ENCODE measurements at places on chromosomes 6 and 20. TPM values are rescaled to one million over a fixed set of nuclear protein-coding genes. Genes with fewer than 3 reads are reported as not detected.

DNA sequence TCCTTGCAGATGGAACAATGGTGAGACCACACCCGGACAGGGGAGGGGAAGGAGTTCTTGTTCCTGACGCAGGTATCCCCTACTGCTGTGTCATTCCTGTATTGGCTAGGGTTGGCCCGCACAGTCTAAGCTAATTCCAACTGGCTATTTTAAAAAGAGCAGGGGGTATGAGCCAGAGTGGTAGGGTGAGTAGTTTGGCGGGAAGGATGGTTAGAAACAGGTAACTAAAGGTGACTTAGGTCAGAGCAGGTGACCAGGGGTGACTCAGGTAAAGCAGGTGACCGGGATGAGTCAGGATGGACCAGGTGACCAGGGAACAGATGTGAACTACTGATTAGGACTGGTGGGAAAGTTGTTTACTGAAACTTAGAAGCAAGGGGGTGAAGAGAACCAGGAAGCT lies 58.0 kb downstream of the ZNF292 start:
- no peak for DNase-seq

DNA sequence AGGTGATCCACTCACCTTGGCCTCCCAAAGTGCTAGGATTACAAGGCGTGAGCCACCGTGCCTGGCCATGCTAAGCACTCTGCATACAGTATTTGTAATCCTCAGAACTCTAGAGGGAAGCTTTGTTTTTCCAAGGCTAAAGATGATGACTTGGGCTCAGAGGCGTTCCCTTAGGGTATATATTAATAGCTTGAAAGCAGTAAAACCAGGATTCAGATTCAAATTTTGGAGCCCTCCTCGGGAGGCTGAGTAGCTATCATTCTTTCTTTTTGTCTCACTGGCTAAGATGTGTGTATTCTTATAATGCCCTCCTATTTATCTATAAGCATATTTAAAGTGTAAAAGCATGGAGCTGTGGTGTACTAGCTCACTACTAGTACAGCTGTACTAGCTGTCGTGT lies 68.5 kb downstream of the PRPH2 start:
- no peak for DNase-seq

DNA sequence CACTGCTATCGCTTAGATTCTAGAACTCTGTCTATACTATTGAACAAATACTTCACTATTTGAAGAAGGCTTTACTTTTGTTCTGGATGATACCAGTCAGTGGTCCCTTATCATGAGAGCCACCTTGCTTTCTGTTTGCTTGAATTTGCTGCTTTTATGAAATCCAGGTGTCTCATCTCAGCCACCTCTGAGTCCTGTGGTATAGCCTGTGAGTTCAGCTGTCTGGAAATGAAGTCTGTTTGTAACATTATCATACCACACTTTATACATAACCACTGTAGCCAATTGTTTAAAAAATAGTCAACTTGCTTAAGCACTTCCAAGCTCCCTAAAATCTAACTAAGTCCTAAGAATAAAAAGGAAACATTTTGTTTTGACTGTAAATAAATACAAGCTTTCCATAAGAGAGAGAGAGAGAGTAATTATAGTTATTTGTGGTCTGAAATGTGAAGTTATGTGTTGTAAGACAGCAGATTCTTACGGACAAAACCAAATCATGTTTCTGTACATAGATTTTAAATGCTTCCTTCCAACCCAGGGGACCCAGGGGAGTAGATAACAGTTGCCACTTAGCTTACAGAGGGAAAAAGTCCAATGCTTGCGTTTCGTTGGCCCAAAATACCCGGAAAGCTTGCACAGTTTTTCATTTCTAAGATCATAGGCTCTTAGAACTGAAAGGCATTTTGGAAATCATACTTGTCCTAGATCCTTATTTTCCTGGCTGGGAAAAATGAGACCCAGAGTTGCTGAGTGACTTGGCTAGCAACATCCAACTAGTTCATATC lies 1107.8 kb upstream of the FLRT3 start:
- DNase-seq, result peak; percentile 80

- no peak for DNase-seq
Measured at GRCh38 chr20:17797161-17797560, 97.4 kb downstream of the BANF2 start.

GRCh38 chr6:26158076-26158580 lies 70.9 kb downstream of the HFE start:
- DNase-seq, result no peak

ATP9A gene
- total RNA-seq, result 95.1 TPM

GRCh38 chr6:1942834-1943233 lies 302.6 kb downstream of the GMDS start:
- no peak for DNase-seq

- no peak for DNase-seq
Measured at GRCh38 chr20:57655809-57656155, 35.6 kb upstream of the ZBP1 start.

RPS6KA2 gene
- total RNA-seq, result 33.2 TPM

ELOVL2 gene
- total RNA-seq, result 1.4 TPM

CCN6 gene
- total RNA-seq, result not detected

- peak; percentile 78 for DNase-seq
Measured at GRCh38 chr6:27502508-27503435, 29.9 kb upstream of the ZNF184 start.

GPX6 gene
- not detected for total RNA-seq

INSM1 gene
- total RNA-seq, result not detected

- peak; percentile 21 for DNase-seq
Measured at GRCh38 chr6:142207265-142207877, 60.3 kb downstream of the VTA1 start.

DNA sequence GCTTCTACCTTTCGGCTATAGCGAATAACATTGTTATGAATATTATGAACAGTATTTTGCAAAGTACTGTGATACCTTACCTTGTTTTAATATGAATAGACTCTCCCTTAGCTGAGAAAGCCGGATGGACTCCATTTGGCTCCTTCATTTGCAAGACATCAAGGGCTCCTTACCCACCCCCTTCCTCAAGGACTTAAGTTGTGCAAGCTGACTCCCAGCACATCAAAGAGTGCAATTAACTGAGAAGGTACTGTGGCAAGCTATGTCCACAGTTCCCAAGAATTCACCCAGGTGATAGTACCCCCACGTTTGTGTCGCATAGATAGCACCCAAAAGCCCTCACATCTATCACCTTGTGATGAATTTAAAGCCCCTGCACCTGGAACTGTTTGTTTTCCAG lies 11.2 kb downstream of the CST5 start:
- no peak for DNase-seq

DNA sequence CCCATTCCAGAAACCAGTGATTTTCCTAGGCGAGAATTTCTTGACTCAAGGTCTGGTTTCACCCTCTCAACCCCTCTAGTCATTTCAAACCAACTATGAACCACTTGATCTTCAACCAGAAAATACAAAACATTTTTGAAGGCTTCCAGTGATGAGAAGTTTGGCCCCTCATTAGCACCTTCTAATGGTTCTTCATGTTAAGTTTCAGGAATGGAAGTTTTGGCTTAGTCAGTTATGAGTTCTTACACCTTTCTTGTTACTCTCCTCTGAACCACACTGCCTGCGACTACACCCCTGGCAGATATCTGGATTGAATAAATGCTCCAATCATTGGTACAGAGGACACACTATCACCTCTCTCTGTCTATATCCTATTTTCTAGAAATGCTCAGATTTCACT lies 67.2 kb downstream of the GJA10 start:
- DNase-seq, result no peak

HELZ2 gene
- 27.1 TPM for total RNA-seq

DNA sequence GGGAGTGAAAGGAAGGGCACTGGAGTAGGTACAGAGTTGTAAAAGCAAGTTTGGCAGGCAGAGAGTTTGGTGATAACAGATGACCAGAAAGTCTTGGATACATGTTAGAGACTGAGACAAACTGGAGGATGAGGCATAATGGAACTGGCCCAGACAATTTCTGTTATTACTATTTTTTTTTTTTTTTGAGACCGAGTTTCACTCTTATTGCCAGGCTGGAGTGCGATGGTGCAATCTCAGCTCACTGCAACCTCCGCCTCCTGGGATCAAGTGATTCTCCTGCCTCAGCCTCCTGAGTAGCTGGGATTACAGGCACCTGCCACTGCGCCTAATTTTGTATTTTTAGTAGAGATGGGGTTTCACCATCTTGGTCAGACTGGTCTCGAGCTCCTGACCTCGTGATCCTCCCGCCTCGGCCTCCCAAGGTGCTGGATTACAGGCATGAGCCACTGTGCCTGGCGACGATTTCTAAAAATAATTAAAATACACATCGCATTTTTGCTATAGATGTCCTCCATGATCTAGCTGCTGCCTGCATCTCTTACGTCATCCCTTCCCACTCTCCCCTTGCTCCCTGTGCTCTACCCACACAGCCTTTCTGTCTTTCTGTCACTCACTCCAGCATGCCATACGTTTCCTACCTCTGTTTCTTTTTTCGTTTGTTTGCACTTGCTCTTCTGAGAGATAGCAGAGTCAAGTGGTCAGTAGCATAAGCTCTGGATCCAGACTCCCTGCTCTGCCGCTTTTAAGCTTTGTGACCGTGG lies 23.5 kb downstream of the MAPK14 start:
- DNase-seq, result no peak

PCK1 gene
- 0.72 TPM for total RNA-seq

DNA sequence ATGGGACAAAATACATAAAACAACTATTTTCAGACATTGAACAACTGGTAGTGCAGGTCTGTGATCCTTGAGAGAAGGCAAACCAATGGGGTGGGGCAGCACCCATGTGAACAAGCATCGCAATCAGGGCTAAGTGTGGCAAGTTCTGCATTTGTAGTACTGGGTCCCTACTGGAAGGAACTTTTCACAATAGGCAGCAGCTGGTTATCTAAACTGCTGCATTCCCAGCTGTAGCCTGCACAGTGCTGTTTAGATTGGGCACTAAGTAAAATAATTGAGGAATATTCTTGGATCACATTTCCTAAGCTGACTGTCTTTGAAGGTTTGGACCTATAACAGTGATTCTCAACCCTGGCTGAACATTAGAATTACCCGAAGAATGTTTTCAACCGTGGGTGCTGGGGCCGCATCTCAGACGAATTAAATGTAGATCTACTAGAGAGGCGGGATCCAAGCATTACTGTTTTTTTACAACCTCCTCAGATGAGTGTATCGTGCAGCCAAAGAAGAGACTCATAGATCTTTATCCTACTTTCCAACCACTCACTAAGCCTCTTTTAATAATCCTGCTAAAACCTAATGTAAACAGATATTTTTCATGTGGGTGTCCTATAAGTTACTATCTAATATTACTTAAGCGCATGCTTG lies 12.4 kb upstream of the MAP3K4 start:
- DNase-seq, result peak; percentile 26

Data from tongue (tissue), 3 donors.